ENCODE measurements at places on chromosomes 6 and 20. TPM values are rescaled to one million over a fixed set of nuclear protein-coding genes. Genes with fewer than 3 reads are reported as not detected.

The IL20RA gene
- 6.0 TPM for total RNA-seq

The MTG2 gene
- 40.5 TPM for total RNA-seq

The GLYATL3 gene
- not detected for total RNA-seq

The HLA-DRA gene
- total RNA-seq, result not detected

The DYNLT2 gene
- total RNA-seq, result 0.51 TPM

The KIF6 gene
- total RNA-seq, result not detected

The SLC25A27 gene
- 3.8 TPM for total RNA-seq

The SRMS gene
- total RNA-seq, result 0.63 TPM

The TLDC2 gene
- total RNA-seq, result not detected

The TMEM244 gene
- not detected for total RNA-seq

The TRERF1 gene
- total RNA-seq, result 13.9 TPM

The MEI4 gene
- total RNA-seq, result not detected

The SNX21 gene
- total RNA-seq, result 90.1 TPM

The HLA-G gene
- total RNA-seq, result not detected

The NSFL1C gene
- total RNA-seq, result 170 TPM

The HRH3 gene
- not detected for total RNA-seq

The ASIP gene
- not detected for total RNA-seq

The GCNT2 gene
- 18.3 TPM for total RNA-seq

The SLA2 gene
- 0.51 TPM for total RNA-seq

The PRPH2 gene
- total RNA-seq, result not detected

The FRK gene
- 0.46 TPM for total RNA-seq
